ENCODE measurements at places on chromosomes 2 and 18. TPM values are rescaled to one million over a fixed set of nuclear protein-coding genes. Genes with fewer than 3 reads are reported as not detected.

The NRP2 gene
- total RNA-seq: 19.2 TPM

- no peak for DNase-seq
Observed at GRCh38 chr2:238277695-238278094, 10.7 kb downstream of the PER2 start.

DNA sequence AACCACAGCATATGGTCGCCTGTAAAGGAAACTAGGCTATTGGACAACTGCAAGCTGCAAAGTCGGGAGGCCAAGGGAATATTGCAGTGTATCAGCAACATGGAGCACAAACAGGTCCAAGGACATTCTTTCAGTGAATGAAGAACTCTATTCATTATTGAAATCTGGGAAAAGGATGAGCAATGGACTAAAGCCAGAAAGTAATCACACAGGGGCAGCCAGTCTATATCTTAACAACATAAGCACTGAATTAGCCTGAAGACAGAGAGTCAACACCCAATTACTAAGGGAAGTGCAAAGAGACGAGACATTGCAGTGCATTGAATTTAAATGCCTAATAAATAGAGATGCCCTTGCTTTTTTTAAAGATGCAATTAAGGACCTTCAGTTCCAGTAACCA is 615.5 kb upstream of the SETBP1 start:
- DNase-seq: no peak

GRCh38 chr18:9848170-9848879 is 37.4 kb upstream of the TXNDC2 start:
- no peak for DNase-seq

DNA sequence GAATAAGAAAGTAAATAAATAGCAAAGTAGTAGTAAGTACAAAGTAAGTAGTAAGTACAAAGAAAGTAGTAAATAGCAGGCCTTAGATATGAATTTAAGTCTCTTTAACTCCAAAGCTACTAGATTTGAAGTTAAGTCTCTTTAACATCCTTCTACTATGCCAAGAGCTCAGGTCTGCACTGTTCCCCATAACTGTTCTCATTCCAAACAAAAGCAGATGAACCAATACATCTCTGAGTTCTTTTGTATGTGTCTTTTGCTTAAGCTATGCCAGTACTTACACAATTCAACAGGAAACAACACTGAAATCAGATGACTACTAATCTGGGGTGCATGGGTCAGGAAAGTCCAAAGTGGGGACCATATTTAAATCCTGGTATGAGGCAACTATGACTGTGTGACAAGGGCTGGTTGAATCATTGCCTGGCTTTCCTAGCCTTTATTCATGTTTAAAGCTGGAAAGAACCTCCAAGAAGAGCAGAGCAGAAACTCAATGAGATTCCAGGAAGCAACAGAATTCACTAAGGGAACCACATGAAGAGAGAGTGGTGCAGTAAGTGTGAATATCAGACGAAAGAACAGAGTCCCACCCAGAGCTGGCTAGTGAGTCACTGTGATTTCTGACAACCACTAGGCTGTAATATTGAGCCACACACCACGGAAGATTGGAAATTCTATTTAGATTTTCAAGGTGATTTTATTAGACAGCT is 51.0 kb upstream of the CYP26B1 start:
- no peak for DNase-seq

DNA sequence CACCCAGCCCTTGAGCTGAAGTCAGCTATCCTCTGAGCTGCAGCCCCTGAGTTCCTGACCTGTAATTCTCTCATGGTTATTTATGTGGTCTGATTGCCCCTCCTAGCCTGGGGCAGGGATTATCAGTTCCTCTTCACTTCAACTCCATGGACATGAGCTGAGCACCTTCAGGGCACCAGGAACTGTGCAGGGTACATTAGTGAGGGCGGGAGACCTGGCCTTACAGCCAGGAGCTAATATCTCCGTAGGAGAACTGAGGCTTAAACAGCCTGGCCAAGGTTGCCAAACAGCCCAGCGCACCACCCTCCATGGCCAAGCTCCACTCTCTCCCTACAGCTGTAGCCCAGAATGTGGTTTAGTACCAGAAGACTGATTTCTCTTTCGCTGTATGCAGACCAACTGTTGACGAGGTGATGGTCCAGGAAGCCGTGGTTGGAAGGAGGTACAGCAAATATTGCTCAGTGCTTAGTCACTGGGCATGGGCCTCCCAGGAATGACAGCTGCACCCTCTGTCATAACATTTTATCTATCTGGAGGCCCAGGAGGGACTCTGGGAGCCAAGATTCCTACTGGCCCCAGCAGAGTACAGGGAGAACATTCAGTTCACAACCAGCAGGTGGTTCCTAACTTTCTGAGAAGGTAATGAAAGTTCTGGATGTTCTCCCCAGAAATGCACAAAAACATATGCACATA is 228.7 kb upstream of the SIX2 start:
- DNase-seq: no peak

GRCh38 chr2:12607971-12608370 is 108.8 kb upstream of the TRIB2 start:
- DNase-seq: no peak

GRCh38 chr2:78127424-78127823 is 605.2 kb upstream of the LRRTM4 start:
- no peak for DNase-seq

The RAMP1 gene
- 4.9 TPM for total RNA-seq

The TLX2 gene
- total RNA-seq: 0.51 TPM

- no peak for DNase-seq
Observed at GRCh38 chr2:224126003-224126402, 86.9 kb upstream of the SERPINE2 start.

The SNTG2 gene
- total RNA-seq: 0.38 TPM

The GKN2 gene
- total RNA-seq: not detected

The CD207 gene
- 0.19 TPM for total RNA-seq

The EMILIN1 gene
- total RNA-seq: 256 TPM

DNA sequence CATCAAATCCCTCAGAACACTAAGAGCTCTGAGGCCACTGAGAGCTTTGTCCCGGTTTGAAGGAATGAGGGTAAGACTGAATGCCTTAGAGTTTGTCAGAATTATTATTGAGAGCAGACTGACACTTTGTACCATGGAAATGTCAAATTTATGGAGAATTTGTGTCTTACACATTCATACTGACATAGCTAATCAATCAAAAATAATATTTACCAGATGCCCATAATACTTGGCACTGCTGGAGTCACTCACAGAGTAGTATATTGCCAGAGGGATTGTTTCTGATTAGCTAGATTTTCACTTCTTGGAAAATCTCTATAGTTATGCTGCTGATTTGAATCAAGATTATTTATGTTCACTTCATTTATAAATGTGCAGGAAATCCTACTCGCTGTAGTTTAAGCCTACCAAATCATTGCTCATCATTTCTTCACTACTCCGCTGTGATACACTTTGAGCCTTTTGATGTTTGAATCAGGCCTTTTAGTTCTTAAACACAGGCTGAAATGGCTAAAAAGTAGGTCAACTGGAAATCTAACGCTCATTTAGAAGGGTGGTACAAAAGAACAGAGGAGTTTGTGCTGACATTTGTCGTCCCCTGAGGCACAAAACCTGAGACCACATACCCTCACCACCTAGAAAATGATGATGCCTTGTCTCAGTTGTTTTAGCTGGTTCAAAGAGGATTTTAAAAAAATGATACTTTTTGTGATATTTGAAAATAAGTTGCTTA is 96.1 kb upstream of the CSRNP3 start:
- DNase-seq: no peak

The SERPINB3 gene
- total RNA-seq: not detected

GRCh38 chr2:41775366-41776025 is 272.3 kb upstream of the PKDCC start:
- no peak for DNase-seq

DNA sequence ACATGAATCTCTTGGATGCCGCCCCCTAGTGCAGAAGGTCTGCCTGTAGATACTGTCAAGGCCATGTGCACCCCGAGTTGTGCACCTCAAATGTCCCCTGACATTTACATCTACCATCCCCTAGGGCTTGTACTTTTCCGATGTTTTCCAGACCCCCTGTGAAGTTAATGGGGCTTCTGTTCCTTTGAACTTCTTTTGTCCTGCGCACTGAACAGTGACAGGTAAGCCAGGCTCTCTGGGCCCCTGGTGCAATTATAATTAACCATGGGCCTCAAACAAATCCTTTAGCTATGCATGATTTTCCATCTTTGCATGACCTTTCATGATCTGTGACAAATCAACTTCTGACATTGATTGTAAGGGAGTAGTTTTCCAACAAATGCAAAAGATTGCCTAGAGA is 158.4 kb downstream of the FHOD3 start:
- DNase-seq: no peak

DNA sequence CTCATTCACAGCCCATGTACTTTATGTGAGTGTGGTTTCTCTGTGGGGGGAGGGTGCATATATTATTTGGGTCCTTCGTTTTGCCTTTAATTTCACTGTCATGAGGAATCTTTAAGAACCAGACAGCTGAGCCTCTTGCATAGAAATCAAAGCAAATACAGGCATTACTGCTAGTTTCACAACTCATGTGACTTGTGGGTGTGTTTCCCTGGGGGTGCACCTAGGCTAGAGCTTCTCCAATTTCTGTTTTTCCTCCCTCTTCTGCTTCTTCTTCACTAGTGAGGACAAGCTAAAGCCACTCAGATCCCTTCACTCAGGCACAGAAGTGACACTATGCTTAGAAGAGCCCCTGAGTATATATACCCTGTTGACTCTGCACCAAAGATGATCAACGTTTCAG is 131.4 kb downstream of the ACOXL start:
- no peak for DNase-seq

DNA sequence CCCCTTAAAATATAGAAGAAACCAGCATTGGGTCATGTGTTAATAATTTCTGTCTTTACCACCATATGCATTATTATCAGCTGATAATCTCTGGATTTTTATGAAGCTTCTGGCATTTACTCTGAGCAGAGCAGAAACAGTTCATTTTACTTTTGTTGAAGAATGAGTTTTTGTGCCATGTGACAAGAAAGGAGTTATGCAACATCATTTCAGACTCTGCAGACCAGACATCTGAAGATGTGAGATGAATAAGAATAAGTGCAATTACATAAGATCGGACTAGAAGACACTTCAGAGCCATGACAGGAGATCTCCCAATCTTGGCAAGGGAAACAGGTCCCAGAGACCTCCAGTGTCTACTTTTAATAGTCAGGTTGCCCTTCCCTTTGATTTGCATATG is 869.4 kb upstream of the VRK2 start:
- DNase-seq: no peak

The TRIM54 gene
- total RNA-seq: not detected
